ENCODE measurements at places on chromosomes 4 and X.

DNA sequence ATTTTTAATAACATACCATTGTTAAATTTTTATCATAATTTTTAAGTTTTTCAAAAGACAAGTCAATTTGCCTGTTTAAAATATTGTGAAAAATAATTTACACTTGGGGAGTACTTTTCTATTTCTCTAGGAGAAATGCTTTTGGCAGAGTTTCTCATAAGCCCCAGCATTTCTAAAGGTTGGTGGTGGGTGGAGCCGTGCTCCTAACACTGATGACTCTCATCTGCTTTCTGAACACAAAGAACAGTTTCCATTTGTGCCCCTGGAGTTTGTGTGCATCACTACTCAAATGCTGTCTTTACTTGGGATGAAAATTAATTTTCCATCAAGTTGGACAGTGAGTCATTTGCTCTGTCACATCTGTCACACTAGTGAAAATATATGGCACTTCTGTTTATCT is 57.6 kb downstream of the TNIP2 start:
- no peak for DNase-seq

DNA sequence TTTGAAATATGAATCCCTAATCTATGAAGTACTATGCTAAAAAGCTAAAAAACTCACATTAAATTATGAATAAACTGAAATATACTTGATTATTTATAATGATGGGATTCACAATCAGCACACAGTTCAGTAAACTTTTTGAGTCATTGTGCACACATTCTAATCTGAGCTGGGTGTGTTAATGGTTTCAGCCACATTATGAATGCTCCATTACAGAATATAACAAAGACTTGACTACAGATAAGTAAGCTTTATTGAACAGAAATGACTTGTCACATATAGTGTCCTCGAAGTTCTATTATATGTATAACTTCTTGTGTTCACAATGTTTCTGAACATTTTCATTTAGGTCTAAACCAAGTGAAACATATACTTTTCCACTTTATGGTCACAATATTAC is 1649.9 kb upstream of the IGFBP7 start:
- no peak for DNase-seq

- no peak for DNase-seq
Measured at GRCh38 chr4:41575207-41575606, 37.2 kb downstream of the LIMCH1 start.

DNA sequence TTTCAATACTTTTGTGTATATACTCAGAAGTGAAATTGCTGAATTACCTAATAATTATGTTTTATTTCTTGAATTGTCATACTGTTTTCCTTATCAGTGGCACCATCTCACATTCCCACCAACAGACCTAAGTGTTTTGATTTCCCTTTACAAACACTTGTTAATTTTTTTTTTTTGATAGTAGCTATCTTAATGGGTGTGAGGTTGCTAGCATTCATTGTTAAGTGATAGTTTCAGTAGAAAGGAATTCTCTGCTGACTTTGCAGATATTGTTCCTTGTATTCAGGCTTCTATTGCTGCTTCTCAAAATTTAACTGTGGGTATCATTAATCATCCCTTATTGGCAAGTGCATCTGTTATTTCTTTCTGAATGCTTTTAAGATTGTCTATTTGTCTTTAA is 927.5 kb upstream of the SLIT2 start:
- DNase-seq: no peak

GRCh38 chr4:22030307-22030706 is 81.7 kb upstream of the KCNIP4 start:
- no peak for DNase-seq

DNA sequence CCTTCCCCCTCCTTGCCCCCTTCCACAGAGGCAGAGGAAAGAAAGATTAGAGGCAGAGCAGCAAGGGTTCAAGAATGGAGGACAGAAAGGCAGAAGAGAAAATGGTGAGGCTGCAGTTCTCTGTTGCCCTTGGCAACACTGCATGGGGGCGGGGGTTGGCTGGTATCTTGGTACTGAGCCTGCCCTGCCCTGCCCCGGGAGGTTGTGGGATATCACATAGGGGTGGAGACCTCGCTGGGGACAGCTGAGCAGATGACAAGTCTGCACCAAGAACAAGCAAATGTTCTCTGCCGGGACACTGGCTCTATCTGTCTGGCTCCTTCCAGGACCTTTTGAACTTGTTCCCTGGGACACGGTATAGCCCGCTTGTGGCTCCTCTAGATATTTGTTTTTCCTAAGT is 39.8 kb downstream of the NHS start:
- no peak for DNase-seq

DNA sequence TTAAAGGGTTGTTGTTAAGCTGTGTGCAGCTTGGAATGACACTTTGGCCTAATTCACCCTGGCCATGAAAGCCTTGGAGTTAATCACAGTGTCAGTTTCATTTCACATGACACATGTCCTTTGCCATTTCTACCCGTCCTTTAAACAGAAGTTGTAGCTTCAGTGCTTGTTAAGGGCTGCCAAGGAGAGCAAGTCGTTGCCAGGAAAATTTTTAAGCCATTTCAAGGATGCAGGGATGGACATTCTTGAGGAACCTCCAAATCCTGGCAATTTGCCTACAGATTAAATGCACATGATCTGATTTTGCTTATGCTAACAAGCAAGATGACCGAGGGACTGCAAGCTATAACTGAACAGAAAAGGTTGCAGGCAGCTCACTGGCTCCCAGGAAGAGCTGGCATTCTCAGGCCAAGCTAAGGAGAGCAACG is 40.5 kb downstream of the SETD7 start:
- DNase-seq: no peak

DNA sequence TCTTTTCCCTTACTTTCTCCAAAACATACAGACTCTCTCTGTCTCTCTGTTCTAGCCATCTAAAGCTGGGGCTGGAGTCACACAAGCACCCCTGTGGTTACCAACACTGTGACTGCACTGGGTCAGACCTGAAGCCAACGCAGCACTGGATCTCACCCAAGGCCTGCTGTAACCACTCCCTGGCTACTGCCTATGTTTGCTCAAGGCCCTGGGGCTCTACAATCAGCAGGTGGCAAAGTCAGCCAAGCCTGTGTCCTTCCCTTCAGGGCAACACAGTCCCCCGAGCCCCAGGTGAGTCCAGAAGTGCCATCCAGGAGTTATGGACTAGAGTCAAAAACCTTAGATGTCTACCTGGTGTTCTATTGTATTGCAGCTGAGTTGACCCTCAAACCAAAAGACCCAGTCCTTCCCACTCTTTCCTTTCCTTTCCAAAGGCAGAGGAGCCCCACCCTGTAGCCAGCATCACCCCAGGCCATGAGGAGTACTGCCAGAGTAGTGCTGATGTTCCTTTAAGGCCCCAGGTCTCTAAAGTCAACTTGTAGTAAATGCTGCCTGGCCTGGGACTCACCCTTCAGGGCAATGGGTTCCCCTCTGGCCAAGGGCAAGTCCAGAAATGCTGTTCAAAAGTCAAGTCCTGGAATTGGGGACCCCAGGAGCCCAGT is 58.8 kb upstream of the RAP2C start:
- no peak for DNase-seq

DNA sequence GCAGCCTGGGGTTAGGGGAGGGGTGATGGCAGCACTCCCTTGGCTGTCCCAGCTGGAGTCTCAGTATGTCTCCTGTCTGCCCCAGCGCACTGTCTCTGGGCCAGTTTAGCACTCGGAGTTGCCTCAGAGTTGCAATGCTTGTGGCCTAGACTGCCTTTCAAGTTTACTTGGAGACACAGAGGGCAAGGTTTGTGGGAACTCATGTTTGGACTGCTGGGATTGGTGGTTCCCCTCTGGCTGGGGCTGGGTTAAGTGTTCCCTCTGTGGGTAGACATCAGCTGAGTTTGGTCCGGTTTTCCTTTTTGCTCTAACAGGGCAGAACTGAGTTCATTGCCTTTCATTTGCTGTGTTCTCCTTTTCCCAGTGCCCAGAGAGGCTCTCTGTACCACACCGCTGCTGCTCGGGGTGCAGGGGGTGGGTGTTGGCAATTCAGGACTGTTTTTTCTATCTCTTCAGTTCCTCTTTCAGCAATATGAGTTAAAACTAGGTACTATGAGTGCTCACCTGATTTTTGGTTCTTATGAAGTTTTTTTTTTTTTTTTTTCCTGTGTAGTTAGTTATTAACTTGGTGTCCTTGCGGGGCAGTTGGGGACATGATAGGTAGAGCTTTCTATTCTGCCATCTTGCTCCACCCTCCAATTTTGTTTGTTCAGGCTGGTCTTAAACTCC is 17.2 kb downstream of the RAB33B start:
- no peak for DNase-seq

- DNase-seq: no peak
Measured at GRCh38 chrX:3550160-3550751, 163.2 kb downstream of the PRKX start.

DNA sequence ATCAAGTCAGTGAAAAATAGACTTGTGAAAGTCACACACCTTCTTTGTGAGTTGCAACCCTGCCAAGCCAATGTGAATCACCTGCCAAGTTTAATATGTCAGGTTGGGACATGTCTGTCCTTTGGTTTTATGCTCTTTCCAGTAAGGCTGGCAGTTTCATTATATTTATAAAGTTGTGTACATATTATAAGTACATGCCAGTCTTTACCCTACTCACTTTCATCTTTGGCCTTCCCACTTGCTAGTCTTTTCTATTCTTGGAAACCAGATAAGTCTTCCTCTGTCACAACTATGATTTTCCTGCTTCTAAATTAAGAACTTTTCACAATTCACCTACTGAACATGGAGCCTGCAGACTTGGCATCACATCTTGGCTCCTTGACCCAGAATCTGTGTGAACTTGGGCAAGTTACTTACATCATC is 680.7 kb upstream of the BOD1L1 start:
- DNase-seq: no peak

GRCh38 chr4:98909646-98910401 is 19.1 kb downstream of the EIF4E start:
- DNase-seq: no peak

GRCh38 chrX:15492469-15492868 is 664 bp downstream of the PIR start:
- no peak for DNase-seq

DNA sequence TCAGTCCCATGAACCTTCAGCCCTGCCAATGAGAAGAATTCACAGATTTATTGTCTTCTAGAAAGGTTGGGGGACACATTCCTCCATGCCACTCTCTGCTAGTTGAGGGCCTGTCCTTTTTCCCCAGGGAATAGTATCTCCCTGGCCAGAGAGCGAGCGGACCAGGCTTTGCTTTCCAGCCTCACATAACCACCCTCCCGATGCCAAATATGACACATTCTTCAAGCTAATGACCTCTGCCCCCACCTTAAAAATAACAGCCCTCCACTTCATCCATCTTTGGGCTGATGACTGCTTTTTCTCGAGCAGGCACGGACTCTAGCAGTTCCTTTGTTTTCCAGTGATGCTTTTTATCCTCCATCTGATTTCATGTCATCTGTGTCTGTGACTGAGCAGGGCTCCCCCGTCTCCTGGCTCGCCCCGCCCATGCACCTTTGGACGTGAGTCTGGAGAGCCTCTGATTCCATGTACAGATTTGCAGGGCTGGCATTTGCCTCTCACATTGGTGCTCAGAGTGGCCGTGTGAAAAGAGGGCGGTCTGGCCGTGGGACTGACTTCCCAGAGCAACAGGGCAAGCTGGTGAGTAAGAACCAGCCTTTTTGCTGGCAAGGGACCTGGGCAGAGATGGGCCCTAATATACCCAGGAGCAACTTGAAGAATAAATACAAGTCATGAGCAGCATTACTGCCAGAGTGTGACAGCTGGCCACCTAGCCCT is 279.8 kb downstream of the BCOR start:
- no peak for DNase-seq

DNA sequence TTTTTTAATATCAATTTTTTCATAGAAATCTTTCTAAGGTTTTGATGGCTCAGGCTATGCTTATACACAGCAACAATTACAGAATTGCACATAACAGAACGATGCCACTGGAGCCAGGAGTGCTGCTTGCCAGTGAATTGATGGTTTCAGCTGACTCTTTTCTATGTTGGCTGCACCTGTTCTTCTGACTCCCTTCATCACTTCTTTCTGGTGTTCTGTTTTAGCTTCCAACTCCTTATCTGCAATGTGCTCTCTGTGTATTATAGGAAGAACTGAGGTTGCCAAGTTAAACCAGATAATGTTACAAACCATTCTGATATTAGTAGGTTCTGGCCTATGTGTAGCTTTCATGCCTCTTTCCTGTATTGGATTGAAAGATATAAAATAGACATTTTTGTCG is 11.6 kb upstream of the VEGFD start:
- DNase-seq: no peak

DNA sequence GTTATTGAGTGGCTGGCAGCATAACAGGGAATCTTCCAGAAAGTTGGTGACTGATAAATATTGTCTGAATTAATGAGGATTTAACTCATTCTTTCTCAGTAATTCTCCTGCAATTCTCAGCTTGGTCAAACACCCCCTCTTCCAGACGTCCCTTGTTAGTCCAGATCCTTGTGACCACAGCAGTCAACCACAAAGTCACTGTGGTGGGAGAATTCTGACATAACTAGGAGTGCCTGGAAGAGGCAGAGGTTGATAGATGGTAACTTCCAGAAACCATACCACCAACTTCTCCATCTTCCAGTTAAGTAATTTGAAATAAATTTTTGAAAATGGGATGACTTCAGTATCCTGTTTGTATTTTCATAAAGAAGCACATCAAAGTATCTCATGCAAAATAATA is 90.1 kb downstream of the CEP44 start:
- DNase-seq: no peak

DNA sequence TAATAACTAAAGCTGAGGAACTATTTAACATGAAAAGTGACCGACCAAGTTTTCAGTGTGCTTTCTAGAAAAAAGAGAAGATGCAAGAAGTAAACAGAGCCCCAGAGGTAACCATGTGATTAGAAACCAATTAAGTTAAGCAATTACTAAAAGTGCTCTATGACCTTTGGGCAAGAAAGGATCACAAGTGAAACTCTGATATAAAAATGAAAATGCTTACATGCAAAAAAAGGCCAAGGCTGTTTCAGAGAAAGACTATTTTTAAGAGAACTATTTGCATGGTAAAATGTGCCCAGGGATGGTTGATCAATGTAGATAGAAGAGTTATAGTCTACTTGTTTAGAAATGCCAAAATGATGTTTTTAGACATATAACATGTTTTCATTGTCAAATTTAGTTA is 22.0 kb downstream of the KLHL15 start:
- no peak for DNase-seq

- no peak for DNase-seq
Measured at GRCh38 chr4:25976780-25977179, 62.8 kb downstream of the SMIM20 start.

- DNase-seq: no peak
Measured at GRCh38 chrX:121902463-121902862, 855.1 kb downstream of the GLUD2 start.

GRCh38 chr4:26133840-26134239 is 187.0 kb upstream of the RBPJ start:
- no peak for DNase-seq

GRCh38 chrX:96432647-96433046 is 252.0 kb upstream of the DIAPH2 start:
- no peak for DNase-seq

DNA sequence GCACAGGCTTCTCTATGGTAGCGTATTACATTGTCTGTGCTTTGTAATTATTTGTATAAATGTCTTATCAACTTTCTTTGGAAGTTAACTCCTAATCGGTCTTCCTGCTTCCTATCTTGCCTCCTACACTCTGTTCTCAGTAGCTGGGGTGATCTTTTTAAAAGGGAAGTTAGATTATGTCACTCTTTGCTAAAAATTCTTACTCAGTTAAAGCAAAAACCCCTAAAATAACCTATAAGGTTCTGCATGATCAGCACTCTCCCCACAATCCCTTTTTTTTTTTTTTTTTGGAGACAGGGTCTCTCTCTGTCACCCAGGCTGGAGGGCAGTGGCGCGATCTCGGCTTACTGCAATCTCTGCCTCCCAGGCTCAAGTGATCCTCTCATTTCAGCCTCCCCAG is 2.6 kb upstream of the PRPS1 start:
- DNase-seq: no peak

All from stimulated activated CD4-positive, alpha-beta T cell treated with anti-CD3 and anti-CD28 coated beads, Interleukin-4, amount 100 ng/mL, for 48 hours (primary cell).